SHP77 (cell line): ENCODE measurements at places on chromosomes 11 and 22.

- DNase-seq: no peak
Observed at GRCh38 chr11:18757811-18758210, 31.8 kb upstream of the IGSF22 start.

- DNase-seq: no peak
Observed at GRCh38 chr11:126246636-126247035, 22.1 kb downstream of the SRPRA start.

- DNase-seq: no peak
Observed at GRCh38 chr11:17590463-17590862, 43.4 kb downstream of the OTOG start.

DNA sequence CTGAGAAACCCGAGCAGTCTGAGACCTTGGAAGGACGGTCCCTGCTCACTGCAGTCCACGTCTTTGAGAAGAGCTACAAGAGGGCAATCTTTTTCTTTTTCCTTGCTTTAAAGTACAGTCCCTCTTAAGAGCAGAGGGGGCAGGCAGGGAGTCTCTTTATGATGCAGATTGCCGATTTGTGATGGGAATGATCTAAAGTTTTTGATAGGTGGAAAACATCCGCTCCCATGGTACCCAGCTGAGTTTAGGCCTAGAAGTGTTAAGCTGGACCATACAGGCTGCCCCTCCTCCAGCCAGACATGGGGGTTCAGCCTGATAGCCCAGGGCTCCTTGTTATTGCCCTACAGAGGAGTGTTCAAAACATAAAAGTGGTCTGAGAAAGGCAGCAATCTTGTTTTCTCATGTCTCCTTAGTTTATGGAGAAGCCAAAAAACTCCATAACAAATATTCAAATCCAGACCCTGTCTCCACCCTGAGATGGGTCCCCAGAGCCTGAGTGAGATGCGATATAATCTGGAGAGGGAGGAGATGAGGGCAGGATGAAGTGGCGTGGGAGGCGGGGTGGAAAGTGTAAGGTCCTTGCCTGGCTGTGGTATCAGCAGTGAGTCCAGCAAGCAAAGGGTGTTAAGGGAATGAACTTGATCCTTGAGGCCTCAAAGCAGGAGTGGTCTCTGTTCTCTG, 135.1 kb downstream of the FDX1 start:
- DNase-seq: no peak

GRCh38 chr11:13962562-13963168, at the start of gene SPON1:
Gene SPON1 (plus strand): TSS chr11:13962723. CDS start chr11:13962905, 182 bp downstream.
- DNase-seq: no peak

- DNase-seq: no peak
Observed at GRCh38 chr11:67506426-67507051, 1.4 kb upstream of the PITPNM1 start.

DNA sequence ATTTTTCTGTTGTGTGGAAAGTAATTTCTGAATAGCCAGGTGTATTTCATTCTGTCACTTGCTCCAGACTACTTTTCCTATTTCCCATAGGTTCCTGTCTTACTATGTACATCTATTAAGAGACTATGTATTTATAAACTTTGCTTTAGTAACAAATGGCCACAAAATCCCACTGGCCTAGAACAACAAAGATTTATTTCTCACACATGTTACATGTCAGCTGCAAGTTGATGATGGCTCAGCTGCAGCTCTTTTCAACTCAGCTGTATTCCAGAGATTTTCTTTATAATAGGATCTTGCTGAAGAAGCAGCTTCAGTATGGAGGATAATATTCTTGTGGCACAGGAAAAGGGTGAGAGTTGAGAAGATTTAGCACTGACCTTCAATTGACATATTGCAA, 539.6 kb upstream of the LRRC4C start:
- no peak for DNase-seq

GRCh38 chr11:43984519-43985385, 42.3 kb downstream of the C11orf96 start:
- no peak for DNase-seq
